ENCODE measurements at places on chromosomes 2 and 18.
A peak's percentile ranks its signal among the peaks of the same experiment; 100 is the strongest.

DNA sequence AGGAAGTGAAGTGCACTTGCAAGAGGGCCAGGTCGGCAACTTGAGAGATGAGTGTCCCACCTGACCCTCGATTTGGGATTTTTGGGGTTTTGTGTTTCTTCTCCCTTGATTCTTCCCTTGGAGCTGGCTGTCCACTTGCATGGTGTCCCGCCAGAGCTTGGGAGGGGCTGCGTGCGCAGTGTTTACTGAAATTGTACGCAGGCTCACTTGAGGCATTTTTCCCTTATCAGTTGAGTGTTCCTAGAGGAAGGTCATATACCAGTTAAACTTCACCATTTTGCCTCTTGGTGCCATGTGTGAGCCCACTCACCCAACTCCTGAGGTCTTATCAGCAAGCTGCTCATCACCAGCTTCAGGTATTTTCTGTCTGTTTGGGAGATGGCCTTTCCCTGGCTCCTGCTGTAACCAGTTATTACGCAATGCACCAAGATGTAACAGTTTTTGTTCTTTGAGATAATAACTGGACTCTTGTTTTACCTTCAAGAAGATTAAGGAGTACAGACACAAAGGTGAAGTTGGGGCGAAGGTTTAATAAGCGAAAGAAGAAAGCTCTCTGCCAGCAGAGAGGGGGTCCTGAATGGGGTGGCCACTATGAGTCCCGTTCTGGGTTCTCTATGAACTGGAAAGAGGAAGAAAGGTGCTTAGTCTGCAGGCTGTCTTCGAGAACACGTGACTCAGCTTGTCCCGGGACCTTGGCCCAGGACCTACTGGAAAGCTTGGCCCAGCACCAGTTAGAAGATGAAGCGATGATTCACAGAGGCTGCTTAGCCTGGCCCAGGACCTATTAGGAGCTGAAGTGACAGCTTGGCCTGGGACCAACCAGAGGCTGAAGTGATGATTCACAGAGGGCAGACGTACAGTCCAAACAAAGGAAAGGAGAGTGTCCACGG is 21.5 kb upstream of the TXNL4A start:
- no peak for DNase-seq

GRCh38 chr2:63522950-63523349 is 65.3 kb downstream of the WDPCP start:
- DNase-seq, result no peak

- no peak for DNase-seq
These were observed 632 bp downstream of the AFTPH start for GRCh38 chr2:64524604-64525316.

DNA sequence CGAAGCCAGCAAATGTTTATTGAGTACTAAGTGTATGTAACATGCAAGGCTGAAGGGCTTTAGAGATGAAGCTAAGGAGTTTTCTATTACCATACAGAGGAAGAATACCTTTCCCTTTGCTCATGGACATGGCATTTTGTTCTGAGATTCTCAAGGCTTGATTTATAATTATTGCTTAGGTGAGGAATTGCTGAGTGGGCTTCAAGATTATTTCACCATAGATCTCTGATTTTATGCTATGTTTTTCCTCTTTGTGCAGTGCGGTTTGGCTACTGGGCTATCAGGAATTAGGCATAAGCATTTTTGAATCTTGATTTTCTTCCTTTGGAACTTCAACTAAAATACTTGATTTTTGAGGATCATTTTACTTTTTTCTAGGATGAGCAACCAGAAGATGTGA is 42.5 kb downstream of the VRK2 start:
- DNase-seq, result no peak

DNA sequence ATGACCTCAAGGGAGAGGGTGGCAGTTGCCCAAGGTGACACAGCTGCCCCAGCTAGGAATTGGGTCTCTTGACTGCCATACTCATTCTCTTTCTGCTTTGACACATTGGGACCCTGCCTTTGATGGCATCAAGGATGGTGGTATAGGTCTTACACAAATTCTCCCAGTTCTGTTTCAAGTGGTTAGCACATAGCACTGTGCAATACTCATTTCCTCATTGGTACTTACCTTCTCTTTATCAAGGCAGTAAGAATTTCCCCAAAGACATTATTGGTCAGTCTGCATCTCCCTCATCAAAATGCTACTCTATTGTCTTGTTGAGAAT is 35.9 kb upstream of the CCDC93 start:
- DNase-seq, result no peak

- DNase-seq, result peak; percentile 87
These were observed 43.7 kb upstream of the FZD5 start for GRCh38 chr2:207813221-207813916.

DNA sequence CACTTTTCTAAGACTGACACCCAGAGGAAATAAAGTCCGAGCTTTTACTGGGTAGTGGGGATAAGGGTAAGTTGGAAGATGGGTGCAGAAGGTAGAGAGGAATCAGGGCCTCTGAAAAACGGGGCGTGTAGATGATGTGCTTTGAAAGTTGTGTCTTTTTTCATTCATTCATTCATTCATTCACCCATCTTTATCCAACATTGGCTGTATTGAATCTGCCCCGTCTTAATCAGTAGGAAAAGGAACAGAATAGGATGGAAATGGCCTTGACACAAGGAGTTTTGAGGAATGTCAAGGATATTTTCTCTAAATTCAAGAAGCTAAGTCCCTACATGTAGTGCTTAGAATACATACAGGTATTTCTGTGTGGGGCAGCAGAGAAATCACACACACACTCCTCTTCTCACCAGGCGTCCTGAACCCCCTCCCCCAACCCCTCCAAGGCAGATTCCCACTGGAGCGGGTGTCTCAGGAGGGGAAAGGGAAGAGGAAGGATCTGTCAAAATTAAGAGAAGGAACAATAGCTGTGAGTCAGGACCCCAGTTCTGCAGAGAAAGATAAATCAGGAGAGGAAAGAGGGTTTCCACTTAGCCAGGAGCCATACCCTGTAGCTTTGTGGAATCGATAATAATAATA is 13.9 kb downstream of the DYSF start:
- DNase-seq, result no peak

GRCh38 chr2:202148515-202149154 is 75.6 kb downstream of the KIAA2012 start:
- DNase-seq, result no peak
